ENCODE measurements at places on chromosomes 2 and 18.

DNA sequence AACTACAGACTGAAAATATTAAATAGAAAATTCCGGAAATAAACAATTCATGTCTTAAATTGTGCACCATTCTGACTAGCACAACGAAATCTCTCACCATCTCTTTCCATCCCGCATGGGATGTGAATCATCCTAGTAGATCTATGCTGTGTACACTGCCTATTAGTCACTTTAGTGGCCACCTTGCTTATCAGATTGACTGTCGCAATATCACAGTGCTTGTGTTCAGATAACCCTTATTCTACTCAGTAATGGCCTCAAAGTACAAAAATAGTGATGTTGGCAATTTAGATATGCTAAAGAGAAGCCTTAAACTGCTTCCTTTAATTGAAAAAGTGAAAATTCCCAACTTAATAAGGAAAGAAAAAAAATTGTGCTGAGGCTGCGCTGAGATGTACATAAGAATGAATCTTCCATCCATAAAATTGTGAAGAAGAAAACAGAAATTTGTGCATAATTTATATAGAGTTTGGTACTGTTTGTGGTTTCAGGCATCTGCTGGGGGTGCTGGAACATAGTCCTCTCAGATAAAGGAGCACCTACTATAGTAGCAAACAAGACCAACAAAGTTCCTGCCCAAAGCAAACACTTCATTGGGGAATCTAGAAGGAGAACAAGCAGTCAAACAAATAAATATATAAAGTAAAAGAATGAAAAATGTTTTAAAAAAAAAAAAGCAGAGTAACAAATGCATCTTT is 12.0 kb downstream of the PSMD1 start:
- no peak for DNase-seq

DNA sequence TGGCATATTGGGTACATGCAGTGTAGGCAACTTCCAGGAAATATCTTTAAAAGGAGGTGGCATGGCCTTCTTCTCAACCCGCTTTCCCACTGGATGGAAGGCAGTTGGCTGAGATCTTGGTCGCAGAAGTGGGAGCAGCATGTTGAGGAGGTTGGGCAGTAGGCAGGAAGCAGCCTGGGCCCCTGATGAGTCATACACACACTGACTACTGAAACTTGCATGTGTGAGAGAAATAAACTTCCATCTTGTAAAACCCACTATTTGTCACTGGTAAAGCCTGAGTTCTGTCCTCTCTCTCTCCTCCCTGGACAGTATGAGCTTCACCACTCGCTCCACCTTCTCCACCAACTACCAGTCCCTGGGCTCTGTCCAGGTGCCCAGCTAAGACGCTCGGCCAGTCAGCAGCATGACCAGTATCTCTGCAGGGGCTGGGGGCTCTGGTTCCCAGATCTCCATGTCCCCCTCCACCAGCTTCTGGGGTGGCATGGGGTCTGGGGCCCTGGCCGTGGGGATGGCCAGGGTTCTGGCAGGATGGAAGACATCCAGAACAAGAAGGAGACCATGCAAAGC is 233.8 kb upstream of the SPRED2 start:
- no peak for DNase-seq

- DNase-seq = no peak
Measured at GRCh38 chr2:15560140-15560987, 770 bp downstream of the NBAS start.

- DNase-seq = no peak
Measured at GRCh38 chr2:33560017-33560416, 39.1 kb downstream of the FAM98A start.

DNA sequence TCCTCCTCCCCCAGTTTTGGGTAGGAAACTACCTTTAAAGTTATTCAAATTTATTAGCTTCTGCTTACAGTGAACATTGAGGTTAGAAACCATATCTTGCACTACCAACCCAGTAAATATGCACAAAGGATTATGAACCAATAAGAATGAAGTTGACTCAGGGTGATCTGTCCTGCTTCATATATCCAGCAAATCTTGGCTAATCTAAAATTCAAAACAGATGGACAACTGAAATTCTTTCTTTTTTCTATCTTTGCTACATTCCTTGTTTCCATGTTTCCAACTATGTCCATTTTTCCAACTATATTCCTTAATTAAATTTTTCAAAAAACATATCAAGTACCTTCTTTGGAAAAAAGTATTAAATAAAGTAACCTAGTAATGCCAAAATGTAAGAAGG is 149.3 kb downstream of the FAM124B start:
- no peak for DNase-seq

DNA sequence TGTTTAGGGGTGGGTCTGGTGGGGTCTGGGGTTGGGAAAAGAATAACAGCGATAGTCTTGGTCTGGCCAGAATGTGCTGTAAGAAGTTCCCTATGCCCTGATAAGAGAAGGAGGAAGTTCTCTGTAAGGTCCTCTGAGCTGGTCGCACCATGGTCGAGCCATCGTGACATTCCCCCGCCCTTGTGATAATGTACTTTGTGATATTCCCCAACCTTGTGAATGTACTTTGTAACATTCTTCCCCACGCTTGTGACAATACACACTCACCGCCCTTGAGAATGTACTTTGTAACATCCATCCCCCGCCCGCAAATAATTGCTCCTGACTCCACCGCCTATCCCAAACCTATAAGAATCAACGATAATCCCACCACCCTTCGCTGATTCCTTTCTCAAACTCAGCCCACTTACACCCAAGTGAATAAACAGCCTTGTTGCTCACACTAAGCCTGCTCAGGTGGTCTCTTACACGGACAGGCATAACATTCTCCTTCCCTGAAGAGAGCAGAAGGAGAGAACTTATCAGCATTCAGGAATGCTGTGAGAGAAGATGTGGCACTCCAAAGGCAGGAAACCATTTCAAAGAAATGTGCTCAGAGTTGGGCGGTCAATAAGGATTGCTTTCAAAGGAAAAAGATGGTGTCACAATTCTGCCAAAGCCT is 17.8 kb upstream of the DUSP19 start:
- no peak for DNase-seq
